ENCODE measurements at places on chromosomes 16 and 17. TPM values are rescaled to one million over a fixed set of nuclear protein-coding genes. Genes with fewer than 3 reads are reported as not detected.
A peak's percentile ranks its signal among the peaks of the same experiment; 100 is the strongest.

DNASE1L2 gene
- total RNA-seq: 2.2 TPM

TBC1D3K gene
- total RNA-seq: not detected

DNA sequence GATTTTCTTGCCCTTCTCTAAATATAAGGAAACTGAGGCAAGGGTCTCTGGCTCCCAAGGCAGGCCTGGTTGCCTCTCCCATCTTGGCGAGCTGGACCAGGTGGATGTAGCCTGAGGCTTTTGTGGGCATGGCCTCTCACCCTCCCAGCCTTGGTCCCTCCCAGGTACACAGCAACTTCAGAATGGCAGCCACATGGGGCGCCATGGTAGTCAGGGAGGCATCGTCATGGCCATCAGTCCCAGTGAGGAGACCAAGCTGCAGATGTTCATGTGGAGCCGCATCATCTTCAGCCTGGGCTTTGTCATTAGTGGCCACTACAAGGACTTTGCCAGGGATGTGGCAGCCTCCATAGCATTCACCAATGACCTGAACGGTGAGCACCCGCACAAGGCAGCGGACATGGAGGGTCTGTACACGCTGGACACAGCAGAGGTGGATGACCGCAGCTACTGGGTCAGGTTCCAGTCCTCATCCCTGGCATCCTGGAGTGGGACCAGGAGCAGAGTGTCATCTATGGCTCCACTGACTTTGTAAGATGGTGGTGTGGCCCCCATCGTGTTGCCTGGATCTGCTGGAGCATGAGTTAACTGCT lies 165.8 kb upstream of the ZNF267 start:
- DNase-seq: no peak

- peak; percentile 85 for DNase-seq
These were observed at the start of gene TP53I13 for GRCh38 chr17:29568331-29569244. TSS of gene TP53I13 (plus strand) at chr17:29568701. CDS start at chr17:29568759, 58 bp downstream.

- no peak for DNase-seq
These were observed 77.0 kb downstream of the MRC2 start for GRCh38 chr17:62704381-62704971.

DNA sequence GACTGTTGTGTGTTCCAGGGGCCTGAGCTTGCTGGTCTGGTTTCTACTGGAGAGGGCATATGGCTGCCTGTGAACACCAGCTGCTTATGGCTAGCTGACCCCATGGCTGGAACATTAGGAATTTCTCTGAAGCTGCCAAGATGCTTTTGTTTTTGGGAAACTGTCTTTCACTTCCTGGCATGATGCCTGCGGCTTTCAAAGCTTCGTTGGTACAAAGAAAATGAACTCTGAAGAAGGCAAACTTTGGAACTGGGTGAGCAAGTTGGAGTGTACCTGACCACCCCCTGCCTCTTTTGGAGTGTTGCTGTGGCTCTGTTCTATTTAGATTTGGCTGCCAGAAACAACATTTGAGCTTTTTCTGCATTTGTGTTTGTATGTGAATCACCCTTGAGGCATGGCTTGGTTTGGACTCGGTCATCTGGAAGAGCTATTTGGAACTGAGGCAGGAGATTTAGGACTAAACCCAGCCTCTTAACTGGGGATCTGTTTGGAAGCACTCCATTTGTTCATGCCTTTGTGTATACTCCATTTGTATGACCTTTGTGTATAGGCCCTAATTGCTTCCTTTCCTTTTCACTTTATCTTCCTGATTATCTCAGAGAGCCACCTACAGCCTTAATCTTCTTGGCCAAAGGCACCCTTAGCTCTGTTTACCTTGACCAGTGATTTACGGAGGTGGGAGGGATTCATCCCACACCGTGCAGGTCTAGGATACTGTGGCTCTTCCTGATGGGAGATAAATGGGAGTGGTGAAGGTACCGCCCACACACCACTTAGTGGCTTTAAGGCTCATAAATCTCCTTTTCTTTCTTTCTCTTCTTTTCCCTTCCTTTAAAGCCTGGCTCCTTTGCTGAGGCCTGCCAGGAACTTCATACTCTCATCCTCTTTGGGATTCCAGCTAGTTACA lies 7.3 kb upstream of the CPHXL start:
- no peak for DNase-seq

DNA sequence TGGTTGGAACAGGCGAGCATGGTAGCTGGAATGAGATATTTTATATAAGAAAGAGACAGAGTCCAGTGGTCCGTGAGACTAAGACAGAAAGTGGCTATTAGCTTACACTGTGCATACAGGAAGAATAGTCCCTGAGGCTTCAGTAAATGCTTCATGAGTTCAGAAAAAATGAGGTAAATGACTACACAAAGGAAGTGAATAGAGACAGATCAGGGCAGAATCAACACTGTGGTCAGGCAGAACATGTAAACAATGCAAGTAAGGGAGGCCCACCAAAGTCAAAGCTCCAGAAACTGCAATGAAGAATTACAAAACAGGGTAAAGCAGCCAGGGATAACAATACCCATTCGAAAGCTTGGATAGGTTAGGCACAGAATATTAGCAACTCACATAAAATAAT lies 4.8 kb downstream of the ABCA10 start:
- no peak for DNase-seq

CD300LB gene
- total RNA-seq: not detected

DNA sequence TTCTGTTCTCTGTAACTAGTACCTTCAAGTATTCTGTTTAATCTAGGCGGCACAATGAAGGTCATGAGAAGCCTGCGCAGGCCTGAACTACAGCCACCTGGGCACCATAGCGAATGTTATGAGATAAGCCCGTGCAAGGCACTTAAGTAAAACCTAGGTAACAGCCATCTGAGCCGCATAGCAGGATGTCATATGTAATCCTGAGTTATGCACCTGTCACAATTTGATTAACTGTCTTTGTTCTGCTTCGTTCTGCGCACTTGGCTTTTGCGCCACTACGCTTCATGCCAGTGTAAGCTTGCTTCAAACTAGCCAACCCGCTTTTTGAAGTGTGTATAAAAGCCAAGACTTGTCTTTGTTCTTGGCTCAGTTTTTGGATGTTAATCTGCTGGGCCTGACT lies 449.8 kb downstream of the KCNJ18 start:
- DNase-seq: no peak

GRCh38 chr17:35345926-35346771 lies 27.3 kb downstream of the SLFN11 start:
- no peak for DNase-seq

- DNase-seq: no peak
These were observed 10.3 kb downstream of the KCNG4 start for GRCh38 chr16:84229471-84229870.

DNA sequence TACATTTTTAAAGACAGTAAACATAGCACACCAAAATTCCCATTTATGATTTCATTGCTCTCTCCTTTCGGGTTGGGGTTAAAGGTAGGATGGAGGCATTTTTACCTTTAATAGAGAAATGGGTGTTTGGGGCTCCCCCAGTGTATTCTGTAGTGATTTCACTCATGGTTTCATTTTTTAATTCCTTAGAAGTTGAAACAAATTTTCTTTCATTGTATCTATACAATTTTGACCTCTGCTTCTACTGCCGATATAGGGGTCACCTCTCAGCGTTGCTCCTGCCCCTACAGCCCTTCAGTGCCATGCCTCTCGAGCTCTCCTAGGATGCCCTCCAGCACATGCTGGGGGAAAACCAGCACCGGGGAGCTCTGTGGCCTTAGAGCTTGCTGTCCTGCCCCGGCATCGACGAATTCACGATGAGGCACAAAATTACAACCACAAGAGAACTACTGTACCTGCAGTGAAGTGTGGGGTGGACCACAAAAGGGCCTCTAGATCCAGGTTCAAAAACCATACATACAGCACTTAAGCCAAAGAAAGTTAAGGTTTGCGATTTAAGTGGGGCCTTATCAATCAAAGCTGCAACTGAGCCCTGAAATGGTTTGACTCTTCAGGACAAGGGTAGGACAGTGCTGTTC lies 39.3 kb downstream of the LITAFD start:
- DNase-seq: no peak

CREBBP gene
- 53.1 TPM for total RNA-seq

TMED6 gene
- 1.9 TPM for total RNA-seq

DNA sequence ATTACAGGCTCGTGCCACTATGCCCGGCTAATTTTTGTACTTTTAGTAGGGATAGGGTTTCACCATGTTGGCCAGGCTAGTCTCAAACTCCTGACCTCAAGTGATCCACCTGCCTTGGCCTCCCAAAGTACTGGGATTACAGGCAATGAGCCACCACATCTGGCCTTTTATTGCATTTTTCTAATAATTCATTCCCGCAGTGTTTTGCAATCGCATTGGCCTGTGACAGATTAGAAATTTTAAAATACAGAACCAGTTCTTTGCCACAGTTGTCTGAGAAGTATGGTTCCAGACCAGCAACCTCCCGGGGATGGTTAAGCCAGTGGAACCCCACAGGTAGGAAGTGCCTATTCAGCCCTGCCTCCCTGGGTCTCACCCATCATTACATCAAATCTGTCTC lies 3.2 kb upstream of the CRHR1 start:
- DNase-seq: no peak

DNA sequence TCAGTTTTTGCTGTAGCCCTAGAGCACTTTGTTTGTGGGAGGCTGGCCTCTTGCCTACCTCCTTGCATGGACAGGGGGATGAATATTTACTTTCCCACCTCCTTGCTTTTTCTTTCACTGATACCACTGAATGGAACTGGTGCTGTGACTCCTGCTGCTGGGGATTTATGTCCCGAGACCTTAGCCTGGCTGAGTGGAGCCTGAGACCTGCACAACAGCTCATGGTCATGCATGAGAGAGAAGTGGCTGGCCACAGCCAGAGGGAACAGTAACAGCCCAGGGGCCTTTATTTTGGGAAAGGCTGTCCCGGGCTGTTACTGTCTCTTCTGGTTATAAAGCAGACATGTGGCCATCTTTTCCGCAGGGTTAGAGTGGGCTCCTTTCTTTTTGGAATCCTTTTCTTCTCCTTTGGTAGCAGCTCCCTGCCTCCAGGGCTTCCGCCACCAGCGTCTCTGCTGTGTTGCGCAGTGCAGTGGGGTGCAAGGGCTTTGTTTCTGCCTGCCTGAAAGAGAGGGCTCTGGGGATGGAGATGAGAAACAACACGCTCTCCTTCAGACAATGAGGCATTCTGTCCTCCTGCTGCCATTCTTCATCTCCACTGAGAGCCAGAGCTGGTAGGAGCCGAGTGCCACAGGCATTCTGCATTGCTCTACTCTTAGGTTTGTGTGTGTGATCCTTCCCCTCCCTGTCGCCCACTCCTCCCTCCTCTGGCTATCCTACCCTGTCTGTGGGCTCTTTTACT lies 14.5 kb downstream of the SNX11 start:
- DNase-seq: no peak

TBC1D3L gene
- total RNA-seq: 22.5 TPM

GRCh38 chr17:68297195-68297594 lies 5.9 kb downstream of the ARSG start:
- DNase-seq: no peak

DNA sequence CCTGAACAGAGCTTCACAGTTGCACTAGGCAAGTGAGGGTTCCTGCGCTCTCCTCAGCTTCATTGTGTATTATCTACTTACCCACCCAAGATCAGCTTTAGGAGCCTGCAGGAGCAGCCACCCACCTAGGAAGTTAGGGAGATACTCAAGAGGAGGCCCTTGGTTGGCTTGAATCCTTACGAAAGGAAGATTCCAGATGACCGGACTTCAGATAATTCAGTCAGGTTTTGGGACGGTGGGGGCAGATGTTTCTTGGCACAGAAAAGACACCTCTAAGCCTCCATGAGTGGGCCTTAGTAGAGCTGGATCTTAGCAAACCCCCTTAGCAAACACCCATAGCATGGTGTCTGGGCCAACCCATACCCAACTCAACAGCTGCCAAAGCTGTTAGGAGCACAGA lies 2.4 kb upstream of the CBFB start:
- peak; percentile 7 for DNase-seq

MRPL12 gene
- 179 TPM for total RNA-seq

GRCh38 chr16:67015313-67015731 lies 13.6 kb upstream of the CBFB start:
- DNase-seq: no peak

GRCh38 chr17:29614349-29615047 lies 8.2 kb downstream of the CORO6 start:
- DNase-seq: no peak

TMEM235 gene
- not detected for total RNA-seq

MMP25 gene
- total RNA-seq: 7.7 TPM

DNA sequence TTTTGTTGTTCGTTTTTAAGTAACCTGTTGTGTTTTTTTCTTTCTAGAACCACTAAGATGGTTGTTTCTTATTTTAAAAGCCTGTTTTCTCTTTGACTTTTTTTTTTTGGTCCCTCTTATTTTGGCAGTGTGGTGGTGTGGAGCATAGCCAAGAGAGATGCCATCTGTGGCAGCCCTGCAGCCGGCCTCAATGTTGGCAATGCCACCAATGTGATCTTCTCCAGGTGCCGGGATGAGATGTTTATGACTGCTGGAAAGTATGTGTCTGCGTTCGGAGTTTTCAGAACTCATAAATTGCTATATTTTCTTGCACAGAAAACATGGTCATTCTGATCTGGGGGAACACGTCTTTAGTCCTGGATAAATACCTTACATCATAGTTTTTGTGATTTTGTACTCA lies 17.6 kb downstream of the CFAP52 start:
- DNase-seq: no peak

DNA sequence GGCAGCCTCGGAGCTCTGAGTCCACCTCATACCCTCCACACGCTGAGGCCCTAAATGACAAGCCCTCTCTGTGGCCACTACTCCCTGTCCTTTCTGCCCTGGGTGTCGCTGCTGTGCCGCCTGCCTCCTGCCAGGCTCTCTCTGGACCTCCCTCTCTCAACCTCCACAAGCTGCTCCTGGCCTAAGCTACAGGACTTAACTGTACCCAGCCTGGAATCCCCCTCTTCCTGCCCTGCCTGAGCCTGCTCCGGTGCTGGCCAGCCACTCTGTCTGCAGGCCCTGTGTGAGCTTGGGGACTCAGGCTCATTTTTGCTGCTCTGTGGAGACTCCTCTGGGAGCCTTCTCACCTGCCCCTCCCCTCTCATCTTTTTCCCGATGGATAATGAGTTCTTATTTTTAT lies 21.5 kb downstream of the IFT140 start:
- DNase-seq: no peak

DNA sequence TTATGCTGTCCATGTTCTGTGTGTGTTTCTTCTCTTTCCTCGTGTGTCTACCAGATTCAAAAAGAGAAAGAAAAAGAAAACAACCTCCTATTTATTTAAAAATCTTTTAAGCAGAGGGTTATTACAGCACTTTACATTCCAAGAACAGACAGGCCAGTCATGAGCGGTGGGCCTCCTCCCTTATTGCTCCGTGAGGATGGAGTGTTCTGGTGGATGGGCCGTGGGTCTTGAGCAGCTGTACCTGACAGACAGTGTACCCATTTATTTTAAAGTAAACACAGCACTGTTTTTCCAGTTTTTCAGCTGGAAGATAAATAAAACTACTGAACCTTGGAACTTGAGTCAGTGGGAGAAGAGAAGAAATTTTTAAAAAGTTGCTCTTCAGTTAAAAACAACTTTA lies 52.4 kb downstream of the WWP2 start:
- no peak for DNase-seq

EVPL gene
- not detected for total RNA-seq
